ENCODE measurements at places on chromosomes 12 and 14.

DNA sequence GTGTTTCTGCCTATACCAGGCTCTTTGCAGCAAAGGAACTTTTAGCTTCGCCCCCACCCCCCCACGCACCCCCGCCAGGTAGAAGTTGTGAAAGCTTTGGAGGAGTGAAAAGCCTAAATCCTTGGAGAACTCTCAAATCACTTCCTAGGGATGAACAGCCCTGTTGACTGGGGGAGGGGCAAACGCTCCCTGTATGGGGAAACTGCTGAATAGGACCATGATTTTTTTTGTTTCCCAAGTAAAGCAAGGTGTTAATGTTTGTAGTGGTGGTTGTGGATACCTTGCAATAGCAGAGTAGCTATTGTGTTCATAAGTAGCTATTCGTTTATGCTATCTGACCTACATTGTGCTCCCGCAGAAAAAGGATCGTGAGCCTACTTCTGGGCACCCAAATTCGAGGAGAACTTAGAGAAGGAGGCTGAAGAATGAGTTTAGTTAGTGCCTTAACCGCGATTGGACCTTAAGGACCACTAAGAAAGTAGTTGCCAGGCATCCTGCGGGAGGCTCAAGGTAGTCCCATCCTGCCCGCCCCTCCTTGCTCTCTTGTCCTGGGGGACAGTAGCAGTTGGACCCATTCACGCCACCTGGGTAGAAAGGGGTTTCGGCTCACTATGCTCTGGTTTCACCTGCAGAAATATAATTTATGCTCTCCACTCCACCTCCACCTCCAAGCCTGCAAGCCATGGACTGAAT, 901 bp upstream of the NFKBIA start:
- DNase-seq = no peak

- no peak for DNase-seq
Observed at GRCh38 chr12:15581006-15581405, 208.2 kb downstream of the EPS8 start.

GRCh38 chr12:50181691-50182090, 14.5 kb upstream of the CERS5 start:
- DNase-seq = no peak

DNA sequence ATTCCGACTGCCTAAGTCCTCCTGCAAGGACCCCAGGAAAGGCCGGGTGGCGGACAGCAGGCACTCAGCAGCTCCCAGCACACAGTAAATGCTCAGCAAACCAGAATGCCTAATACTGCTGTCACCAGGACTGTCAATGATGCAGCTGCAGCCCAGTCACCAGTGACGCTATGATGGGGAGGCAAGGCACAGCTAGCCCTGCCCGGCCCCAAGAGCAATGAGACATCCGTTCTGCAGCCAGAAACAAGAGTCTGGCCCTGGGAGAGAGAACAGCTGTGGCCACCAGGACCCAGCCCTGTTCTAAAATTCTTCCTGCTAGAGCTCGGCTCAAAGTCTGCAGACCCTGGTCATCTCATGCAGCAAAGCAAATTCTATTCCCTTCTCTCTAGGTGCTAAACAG, 69.8 kb downstream of the NCOR2 start:
- peak; percentile 51 for DNase-seq

GRCh38 chr14:76228138-76228537, 76.4 kb downstream of the GPATCH2L start:
- no peak for DNase-seq

- DNase-seq = no peak
Observed at GRCh38 chr12:52145228-52146088, 46.4 kb downstream of the KRT80 start.

- DNase-seq = no peak
Observed at GRCh38 chr14:29462321-29462720, 465.3 kb downstream of the PRKD1 start.

DNA sequence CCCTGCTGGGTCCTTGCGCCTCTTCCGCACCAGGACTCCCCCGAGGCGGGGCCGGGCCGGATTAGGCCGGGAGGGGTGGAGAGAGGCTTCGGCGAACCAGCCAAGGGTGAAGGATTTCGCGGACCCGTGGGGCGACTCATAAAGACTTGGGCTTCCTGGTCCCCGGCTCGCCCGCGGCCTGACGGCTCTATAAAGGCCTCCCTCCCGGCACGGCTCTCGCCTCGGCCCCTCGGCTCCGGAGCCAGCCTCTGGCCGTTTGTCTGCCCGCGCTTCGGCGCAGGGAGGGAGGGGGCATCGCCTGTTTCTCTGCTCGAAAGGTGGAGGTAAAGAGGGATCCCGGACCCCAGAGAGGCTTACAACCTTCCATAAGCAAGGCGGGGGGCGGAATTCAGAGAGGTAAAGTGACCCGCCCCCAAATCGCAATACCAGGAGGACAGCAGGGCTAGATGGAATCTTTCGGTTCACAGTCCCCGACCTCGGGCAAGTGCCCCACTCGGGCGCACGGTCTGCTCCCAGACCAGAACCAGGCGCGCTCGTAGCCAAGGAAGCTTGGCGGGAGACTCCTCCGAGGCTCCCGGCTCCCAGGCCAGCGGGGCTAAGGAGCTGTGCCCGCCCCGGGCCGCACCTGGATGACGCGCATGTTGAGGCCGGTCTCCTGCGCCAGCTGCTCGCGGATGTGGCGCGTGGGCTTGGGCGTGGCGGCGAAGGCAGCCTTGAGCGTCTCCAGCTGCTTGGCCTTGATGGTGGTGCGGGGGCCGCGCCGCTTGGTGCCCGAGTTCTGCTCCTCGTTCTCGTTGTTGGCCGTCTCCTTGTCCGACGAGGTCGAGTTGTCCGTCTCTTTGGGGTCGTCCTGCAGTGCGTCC, 3.9 kb downstream of the LHX5 start:
- DNase-seq = no peak

GRCh38 chr12:44627387-44628166, 248.5 kb downstream of the NELL2 start:
- no peak for DNase-seq

DNA sequence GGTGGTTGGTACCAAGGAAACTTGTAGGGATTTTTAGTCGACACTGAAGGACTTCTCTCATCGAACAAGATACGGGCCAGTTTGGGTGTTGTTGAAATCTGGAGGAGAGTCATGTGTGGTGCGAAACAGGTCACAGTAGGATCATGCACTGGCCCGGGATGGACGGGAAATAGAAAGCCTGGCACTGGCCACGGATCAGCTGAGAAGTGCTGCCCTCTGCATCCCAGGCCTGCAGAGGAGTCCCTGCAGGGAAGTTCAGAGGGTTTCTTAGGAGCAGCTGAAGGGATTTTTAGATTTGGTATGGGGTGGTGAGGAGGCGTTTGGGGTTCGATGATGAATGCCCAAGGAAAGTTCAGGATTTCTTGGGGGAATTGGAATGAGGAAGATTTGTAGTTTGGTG, 63.1 kb downstream of the TSPAN9 start:
- DNase-seq = no peak

GRCh38 chr12:126474703-126475102, 1409.5 kb downstream of the AACS start:
- DNase-seq = no peak

DNA sequence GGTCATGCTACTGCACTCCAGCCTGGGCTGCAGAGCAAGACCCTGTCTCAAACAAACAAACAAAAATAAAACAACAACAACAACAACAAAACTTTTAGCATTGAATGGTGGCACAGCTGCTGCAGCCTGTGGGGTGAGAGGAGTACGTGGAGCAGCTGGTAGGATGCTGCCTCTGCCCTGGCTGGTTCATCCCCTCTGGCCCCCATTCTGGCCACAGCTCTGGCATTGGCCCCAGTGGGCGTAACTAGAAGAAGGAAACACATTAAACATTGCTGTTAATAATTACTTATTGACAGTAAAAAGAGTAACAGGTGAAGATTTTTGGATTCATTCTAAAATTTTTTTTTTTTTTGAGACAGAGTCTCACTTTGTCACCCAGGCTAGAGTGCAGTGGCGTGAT, 28.8 kb upstream of the C2CD5 start:
- DNase-seq = no peak

- no peak for DNase-seq
Observed at GRCh38 chr12:75007133-75007532, 202.5 kb downstream of the KCNC2 start.

GRCh38 chr12:128531170-128531569, 264.2 kb downstream of the TMEM132C start:
- no peak for DNase-seq

DNA sequence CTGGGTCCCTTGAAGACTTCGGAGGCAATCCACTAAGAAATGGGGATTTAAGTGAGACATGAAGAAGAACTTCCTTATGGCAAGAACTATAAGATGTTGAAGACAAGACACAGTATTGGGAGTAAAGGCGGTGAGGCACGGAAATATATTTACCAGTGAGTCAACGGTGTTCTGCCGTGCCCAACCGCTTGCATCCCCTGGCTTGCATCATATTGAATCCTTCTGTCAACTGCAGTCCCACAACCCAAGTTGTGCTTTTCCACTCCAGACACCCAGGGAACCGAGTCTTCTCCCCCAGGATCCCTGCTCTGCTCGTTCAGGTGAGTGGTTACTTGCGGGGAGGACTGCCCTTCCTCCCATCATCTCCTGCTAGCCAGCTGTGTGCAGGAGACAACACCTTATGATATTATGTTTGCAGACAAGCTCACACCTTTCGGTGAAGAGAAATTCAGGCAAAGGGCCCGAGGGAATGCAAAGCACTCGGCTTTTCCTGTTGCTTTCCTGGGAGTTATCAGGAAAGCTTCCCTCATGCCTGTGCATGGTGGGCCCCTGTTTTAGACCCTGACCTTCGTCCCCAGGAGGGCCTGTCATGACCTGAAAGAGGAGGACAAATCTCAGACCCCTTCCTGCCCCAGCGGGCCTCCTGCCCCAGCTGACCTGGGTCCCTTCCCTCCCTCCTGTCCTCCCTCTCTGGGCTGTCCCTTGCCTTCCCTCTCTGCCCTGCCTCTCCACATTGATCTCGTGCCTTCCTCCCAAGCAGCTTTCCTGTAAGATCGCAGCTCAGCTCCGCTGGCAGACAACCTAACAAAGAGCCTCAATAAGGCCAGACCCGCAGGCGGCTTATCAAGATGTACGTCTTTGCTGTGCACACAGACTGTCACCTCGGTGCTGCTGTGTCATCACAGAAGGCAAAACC, 4.3 kb upstream of the LRTM2 start:
- no peak for DNase-seq

DNA sequence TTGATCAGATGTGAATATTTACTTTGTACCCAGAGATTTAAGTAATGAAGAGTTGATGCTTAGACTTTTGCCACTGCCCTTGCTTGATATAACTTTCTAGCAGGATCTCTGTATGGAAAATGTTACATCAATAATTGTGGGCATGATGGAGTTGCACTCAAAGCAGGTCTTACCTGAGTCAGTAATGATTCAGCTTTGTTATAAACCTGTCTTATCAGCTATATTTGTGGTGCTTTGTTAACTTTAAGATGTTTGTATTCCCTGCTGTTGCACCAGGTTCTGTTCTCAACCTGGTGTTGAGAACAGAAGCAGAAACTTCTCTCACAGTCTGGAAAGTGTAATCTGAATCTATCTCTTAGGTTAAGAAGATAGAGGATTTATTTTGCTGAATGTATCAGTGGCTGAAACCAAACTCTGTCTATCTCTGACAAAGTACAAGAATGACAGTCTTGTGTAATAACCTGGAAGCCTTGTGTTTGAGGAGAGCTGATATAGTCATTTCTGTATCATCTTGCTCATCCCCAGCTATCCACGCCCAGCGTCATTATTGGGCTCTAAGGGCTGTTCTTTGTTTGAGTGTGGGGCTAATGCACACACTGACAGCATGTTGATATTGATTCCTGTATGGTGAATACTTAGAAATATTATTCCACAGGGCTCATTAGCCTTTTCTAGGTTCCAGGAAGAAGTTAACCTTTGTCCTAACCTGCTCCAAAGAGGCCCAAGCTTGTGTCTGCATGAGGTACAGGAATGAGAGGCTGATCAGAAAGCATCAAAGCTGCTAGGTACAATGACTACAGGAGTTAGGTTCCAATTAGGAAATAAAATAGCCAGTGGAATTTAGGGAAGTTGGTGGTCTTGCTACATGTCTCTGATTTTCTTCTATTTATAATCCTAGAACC, 3.6 kb downstream of the AKAP6 start:
- no peak for DNase-seq

DNA sequence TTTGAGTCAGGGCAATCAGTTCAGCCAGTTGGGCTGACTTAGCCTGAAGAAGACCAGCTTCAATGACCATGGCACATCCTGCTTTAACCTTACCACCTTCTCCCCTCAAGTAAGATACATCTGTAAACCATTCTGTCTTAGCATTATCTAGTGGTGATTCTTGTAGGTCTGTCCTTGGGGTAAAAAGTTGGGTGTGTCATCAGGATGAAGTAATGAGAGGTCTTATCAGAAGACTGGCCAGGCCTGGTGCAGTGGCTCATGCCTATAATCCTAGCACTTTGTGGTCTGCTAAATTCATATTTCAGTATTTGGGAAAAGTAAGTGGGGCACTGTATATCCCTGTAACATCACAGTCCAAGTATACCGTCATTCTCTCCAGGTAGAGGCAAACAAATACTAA, 19.1 kb downstream of the SINHCAF start:
- DNase-seq = no peak

DNA sequence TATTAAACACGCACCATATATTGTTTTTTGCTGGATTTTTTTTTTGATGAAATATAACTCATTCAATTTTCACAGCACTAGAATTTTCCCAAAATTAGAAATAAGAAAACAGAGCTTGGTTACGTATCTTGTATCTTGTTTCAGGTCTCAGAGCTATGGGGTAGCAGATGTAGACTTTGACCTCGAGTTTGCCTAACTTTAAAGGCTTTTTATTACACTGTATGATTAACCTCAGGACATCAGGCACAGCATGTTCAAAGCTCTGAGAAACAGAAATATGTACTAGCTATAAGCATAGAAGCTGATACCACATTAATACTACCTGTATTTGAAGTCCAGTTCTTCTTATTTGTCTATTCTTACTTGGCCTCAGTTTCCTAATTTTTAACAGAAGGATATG, 171.9 kb upstream of the KITLG start:
- no peak for DNase-seq

- DNase-seq = no peak
Observed at GRCh38 chr12:38689195-38689594, 216.2 kb downstream of the CPNE8 start.

- no peak for DNase-seq
Observed at GRCh38 chr14:45728434-45729225, 475.6 kb upstream of the MIS18BP1 start.

DNA sequence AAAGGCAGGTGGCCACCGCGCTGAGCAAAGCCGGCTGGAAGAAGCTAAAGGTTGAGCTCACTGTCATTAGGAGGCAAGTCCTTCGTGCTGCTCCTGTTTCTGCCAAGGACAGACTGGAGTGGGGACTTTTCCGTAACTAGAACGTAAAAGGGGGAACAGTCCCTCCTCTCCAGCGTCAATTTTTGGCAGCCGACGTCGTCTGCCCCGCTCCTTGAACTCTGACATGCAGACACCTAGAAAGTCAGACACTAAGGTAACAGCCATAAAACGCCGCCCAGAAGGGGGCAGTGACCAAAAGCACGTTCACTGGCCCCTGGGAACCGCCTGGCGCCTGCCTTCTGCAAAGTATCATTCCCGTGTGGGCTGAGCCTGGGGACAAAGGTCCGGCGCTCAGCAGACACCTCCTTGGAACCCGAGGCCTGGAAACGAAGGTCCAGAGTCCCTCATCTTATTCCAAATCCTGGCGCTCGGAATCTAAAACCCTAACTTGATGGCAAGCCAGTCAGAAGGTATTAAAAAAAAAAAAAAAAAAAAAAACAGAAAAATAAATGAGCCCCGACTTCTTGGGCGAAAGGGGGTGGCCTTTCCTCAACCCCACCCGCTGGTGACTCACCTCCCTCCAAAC, 1.1 kb upstream of the LRP1 start:
- DNase-seq = no peak

GRCh38 chr14:29940482-29940881, 12.8 kb upstream of the PRKD1 start:
- no peak for DNase-seq

- no peak for DNase-seq
Observed at GRCh38 chr12:121214855-121215745, 5.2 kb downstream of the P2RX4 start.
